Stimulated activated CD4-positive, alpha-beta T cell treated with anti-CD3 and anti-CD28 coated beads, Interleukin-15, amount 100 ng/mL, for 24 hours (primary cell): ENCODE measurements at places on chromosomes 11 and 22.

GRCh38 chr11:74462009-74462408, 5.3 kb downstream of the KCNE3 start:
- DNase-seq, result no peak

DNA sequence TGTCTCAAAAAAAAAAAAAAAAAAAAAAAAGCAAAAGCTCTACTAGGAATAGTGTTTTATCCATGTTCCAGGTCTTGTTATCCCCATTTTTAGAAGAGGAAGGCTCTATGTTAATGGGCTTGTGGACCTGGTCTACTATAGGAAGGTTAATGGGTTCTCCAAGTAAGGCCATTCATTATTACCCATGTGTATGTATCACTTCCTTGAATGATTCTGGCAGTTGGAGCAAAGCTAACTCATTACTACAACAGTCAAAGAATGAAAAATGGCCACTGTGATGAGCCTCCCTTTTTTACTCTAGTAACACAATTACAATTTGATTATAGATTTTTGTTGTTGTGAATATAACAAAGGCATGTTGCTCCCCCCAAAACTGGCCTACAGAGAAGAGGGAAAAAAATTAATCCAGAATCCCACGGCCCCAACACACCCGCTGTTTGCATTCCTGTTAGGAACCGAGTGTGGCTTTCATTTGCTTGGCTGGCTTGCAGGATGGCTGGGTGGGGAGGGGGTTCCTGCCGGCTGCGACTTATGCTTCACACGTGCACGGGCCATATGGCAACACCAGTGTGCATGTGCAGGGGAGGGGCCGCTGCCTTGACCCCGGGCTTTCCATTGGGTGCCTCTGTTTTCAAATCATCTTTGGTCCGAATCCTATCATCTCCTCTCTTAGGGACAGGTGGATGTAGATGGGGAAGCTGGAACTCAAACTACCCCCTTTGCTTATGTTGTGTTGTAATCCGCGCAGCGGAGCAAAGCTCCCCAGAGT, 148.8 kb downstream of the HIPK3 start:
- no peak for DNase-seq

DNA sequence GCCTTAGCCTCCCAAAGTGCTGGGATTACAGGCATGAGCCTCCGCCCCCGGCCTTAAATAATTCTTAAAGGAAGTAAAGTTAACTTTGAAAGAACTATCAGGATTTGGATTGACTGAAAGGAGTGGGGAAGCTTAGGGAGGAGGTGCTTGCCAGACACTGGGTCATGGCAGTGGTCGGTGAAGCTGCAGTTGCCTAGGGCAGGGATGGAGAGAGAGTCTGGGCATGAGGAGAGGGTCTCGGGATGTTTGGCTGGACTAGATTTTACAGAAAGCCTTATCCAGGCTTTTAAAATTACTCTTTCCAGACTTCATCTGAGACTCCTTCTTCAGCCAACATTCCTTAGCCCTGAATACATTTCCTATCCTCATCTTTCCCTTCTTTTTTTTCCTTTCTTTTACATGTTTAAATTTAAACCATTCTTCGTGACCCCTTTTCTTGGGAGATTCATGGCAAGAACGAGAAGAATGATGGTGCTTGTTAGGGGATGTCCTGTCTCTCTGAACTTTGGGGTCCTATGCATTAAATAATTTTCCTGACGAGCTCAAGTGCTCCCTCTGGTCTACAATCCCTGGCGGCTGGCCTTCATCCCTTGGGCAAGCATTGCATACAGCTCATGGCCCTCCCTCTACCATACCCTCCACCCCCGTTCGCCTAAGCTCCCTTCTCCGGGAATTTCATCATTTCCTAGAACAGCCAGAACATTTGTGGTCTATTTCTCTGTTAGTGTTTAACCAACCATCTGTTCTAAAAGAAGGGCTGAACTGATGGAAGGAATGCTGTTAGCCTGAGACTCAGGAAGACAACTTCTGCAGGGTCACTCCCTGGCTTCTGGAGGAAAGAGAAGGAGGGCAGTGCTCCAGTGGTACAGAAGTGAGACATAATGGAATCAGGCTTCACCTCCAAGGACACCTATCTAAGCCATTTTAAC, at the start of gene NNMT:
TSS of gene NNMT (plus strand) at position 724 of the 929 bp plus-strand sequence. CDS start at position 882, 158 bp downstream.
- DNase-seq, result no peak

DNA sequence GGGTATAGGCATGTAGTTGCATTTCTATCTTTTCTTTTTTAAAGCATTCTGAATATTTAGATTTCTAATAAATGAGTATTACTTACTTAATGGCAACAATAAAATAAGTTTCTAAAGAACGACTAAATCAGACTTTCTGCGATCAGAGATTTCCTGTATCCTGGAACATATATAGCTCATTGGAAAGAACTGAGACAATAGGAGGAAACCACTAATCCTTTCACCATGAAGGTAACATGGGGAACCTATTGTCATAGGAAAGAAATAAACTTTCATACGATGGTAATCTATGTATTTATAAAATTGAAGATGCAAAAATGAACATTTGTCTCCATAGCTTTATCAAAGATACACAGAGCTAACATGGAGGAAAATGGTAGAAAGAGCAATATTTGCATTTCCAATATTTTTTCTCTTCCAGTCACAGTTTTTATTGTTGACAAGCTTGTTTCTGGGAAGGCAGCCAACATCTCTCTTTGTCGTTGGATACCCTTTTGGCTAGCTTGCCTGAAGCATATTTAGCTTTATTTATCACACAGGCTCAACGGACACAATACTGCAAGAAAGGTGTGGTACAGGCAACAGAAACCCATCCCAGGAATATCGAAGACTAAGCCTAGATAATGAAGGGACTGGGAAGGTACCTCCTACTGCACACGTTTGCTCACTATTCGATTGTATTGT, 293.3 kb upstream of the MPPED2 start:
- DNase-seq, result no peak

DNA sequence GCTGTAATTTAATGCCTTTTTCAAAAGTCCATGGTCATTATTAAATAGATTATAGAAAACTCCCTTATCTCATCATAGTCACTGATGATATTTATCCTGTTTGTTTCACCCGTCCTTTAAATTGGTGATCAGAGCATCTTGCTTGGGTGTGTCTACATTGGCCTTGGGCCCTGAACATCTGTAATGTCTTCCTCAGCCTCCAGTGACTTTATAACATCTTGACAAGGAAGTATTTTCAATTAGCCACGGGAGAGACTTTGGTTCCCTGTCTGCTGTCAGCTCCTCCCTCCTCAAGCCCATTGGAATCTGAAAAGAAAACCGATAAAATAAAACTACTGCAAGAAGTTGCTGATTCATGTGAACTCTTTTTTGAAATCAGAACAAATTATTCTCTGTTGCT, 116.9 kb upstream of the TTC12 start:
- no peak for DNase-seq

GRCh38 chr22:21103633-21104032, 57.9 kb downstream of the LRRC74B start:
- no peak for DNase-seq
